A549 (cell line): ENCODE measurements at places on chromosomes 7 and 10.

DNA sequence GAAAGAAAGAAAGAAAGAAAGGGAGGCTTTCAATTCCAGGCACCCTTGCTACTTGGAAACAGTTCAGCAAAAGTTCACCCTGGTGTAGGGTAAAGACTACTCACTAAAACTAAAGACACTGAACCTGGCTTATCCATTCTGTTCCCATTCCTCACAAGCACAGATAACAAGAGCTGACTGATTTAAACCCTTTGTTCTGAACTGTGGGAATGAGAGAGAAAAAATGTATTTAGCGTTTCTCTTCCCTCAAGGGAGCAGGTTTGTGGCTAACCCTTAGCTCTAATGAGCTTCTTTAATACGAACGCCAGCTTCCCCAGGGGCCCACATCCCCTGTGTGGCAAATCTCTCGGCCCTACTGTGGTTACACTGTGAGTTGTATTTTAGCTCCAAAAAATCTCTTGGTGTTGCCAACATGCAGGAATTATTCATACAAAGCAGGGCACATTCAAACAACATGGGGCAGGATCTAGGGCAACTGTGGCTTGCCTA lies 23.3 kb downstream of the PRTFDC1 start:
- no peak for DNase-seq

DNA sequence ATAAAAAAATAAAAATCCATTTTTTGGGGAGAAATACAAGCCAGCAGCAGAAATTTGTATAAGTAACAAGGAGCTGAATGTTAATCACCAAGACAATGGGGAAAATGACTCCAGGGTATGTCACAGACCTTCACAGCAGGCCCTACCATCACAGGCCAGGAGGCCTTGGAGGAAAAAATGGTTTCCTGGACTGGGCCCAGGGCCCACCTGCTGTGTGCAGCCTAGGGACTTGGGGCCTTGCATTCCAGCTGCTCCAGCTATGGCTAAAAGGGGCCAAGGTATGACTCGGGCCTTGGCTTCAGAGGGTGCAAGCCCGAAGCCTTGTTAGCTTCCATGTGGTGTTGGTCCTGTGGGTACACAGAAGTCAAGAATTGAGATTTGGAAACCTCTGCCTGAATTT lies 126.3 kb downstream of the DGKB start:
- DNase-seq, result no peak

GRCh38 chr7:80324032-80324431 lies 187.8 kb downstream of the GNAT3 start:
- DNase-seq, result no peak

DNA sequence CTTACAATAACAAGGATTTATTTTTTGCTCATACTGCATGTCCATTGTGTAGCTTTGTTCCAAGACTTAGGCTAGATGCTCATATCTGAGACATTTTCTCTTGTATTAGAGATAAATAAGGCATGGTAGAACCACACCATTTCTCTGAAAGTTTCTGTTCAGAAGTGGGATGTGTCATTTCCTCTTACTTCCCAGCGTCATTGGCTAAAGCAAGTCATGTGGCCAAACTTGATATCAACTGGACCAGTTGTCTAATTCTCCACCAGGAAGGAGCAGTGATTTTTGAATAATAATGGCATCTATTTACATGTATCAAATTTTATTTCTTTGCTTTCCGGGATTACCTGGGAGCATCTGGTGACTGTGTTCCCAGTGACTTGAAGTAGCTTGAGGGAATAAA lies 38.3 kb downstream of the AHCYL2 start:
- DNase-seq, result no peak

GRCh38 chr7:155296006-155296787 lies 1.5 kb upstream of the INSIG1 start:
- DNase-seq, result no peak

- DNase-seq, result no peak
Observed at GRCh38 chr7:23168111-23168885, 13.6 kb upstream of the NUP42 start.

GRCh38 chr10:73772281-73773151 lies 9.3 kb upstream of the CHCHD1 start:
- DNase-seq, result peak; percentile 69

- DNase-seq, result no peak
Observed at GRCh38 chr7:139721417-139721816, 56.4 kb downstream of the HIPK2 start.

DNA sequence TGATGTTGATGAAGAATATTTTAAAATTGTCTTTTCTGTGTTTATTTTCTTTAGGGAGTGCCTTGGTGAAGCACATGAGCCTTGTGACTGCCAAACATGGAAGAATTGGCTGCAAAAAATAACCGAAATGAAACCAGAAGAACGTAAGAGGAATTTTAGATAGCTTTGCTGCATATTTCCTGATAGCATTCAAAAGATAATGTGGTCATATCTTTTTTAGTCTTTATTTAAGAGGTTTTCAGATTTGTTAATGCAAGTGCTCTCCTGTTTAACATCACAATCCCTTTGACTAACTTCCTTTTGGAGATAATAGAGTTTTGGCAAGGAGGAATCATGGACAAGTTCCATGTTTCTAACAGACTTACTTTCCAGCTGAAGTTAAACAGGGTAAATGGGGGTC lies 85.2 kb upstream of the GATAD1 start:
- DNase-seq, result no peak

DNA sequence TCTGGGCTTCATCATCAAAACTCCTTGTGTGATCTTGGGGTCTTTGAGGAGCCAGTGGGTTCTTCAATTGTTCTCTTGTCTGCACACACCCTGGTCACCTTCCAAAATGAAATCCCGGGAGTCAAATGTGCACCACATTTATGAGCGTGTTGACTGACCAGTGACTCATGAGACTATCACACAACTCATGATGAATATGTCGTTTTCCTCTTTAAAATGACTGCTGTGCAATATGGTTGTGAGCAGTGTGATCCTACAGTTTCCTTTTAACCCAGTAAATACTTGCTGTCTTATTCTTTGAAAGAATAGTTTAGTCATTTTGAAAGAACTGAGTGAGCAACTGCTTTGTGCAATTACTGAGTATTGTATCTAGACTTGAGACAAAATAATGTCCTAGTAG lies 149.2 kb downstream of the DYNC1I1 start:
- no peak for DNase-seq

- no peak for DNase-seq
Observed at GRCh38 chr7:121041516-121042148, 53.1 kb downstream of the CPED1 start.

- no peak for DNase-seq
Observed at GRCh38 chr10:106500041-106500924, 664.2 kb downstream of the SORCS1 start.

DNA sequence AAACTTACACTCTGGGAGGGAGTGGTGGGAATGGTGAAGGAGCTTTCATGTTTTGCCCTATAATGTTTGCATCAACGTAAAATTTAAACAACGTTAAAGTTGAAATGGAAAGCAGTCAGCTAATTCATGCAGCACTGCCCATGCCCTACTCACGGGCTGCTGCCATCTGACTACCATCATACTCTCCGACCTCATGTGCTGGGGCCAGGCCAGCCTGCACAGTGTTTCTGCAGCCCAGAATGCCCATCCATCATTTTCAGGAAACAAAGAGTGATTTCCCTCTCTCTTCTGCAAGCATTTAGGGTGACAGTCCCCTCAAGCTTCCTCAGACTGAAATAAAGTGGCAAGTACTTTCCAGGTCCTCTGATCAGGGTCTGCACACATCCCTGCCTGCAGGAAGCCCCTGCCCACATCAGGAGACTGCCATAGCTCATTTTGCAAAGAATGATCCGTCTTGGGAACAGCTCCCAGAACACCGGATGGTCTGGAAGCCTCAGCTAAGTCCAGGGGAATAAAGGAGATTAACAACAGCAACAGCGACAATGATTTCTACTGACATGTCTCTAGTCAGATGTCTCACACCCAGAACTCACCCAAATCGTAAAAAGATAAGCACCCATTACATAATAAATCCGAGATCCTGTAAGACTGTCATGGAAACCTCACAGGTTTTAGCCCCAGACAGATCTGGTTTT lies 40.3 kb downstream of the ARHGAP22 start:
- DNase-seq, result no peak

- peak; percentile 49 for DNase-seq
Observed at GRCh38 chr10:122374859-122375678, 561 bp downstream of the PLEKHA1 start.

DNA sequence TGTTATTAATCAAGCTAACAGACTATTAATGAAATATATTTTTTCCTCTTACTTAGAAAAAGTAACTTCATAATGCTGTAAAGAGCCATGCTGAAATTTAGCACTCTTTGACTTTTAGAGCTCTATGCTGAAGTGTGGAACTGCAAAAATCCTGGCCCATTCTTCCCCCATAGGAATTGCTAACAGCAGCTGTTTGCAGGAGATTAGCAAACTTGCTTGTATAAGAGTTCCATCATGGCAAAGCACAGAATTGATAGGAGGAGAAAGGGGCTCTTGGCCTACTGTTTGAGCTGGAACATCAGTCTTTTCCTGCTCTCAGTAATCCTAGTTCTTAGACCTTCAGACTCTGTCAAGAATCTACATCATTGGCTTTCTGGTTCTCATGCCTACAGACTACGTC lies 18.3 kb upstream of the GNAT3 start:
- no peak for DNase-seq

- DNase-seq, result no peak
Observed at GRCh38 chr10:61142987-61143386, 199.0 kb upstream of the RHOBTB1 start.

GRCh38 chr10:33211106-33211878 lies 123.2 kb downstream of the NRP1 start:
- DNase-seq, result no peak

DNA sequence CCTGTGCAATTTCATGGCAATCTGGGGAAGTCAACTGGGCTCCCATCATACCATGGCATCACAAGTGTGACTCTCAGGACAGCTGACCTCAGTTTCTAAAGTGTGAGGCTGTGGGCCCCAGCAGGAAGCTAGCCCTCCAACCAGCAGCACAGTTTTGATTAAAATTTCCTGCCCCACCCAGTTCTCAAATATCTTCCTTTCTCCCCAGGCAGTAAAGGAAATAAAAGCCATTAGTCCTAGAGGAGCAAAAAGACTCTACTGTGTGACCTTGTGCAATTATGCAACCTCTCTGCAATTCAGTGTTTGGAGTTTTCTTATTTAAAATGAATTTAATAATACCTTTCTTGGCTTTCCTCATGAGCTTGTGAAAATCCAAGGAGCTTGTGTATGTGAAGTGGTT lies 143.1 kb upstream of the CDCA7L start:
- DNase-seq, result no peak

- no peak for DNase-seq
Observed at GRCh38 chr7:73815436-73815835, 15.4 kb upstream of the CLDN4 start.

DNA sequence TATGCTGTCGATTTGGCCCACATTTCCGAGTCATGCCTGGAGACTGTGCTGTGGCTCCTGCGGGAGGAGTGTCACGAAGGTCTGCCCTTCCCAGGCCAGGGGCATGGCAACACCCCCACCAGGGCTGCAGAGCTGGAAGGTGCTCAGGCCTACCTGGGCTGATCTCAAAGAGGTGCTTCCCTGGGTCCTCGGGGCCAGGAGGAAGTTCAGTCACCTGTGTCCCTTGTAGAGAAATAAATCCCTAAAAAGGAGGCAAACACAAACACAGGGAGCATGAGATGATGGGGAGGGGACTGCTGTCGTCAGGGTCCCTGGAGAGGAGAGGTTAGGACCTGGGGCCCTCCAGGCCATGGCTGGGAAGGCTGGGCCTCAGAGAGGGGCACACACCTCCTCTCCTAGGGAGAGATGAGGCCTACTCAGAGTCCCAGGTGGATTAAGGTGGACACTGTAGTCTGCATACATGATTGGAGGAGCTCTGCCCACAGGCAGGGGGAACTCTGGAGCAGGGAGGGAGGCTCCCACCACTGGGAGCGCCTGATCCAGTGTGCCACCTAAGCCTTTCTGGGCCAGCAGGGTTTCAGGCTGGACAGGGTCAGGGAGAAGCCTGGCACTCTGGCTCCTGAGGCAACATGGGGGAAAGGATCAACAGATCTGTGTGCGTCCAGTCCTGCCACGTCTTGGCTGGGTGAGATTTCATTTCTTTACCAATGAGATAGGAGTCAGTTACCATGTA lies 49.4 kb downstream of the ARHGAP22 start:
- no peak for DNase-seq

DNA sequence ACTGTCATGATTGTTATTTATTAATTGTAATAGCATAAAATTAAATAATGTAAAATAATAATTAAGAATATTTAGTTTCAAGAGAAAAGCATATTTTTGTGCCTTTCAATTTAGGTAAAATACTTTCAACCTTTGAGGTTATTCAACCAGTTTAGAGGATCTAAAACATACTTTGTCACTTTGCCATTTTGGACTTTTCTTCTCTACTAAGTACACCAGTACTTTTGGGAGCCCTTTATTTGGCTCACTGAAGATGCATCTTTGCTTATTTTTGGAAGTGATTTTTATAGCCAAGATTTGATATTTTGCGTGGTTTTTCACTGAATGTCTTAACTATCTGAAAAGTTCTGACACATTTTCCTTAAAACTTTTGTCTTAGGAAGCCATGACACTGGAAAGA lies 860.5 kb downstream of the SORCS1 start:
- no peak for DNase-seq

DNA sequence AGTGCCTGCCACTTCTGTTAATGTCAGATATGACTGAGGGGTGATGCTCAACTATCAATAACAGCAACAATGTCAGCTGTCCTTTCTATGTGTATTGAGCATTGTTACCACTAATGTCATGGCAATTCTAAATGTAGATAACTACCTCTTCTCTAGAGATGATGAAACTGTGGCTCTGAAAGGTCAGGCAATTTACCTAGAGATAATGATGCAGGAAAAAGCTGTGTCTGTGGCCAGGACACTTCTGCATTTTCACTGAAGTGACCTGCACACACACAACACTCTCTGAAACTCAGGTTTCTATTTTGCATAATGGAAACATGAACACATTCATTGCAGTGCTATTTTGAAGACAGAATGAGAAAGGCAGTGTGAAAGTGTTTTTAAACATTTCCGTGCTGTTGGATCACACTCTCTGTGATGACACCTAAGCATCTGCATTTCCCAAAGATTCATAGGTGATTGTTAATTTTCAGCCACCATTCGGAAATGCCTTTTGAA lies 148.2 kb downstream of the KCND2 start:
- no peak for DNase-seq

- DNase-seq, result no peak
Observed at GRCh38 chr10:70198696-70199466, 28.6 kb upstream of the SAR1A start.

DNA sequence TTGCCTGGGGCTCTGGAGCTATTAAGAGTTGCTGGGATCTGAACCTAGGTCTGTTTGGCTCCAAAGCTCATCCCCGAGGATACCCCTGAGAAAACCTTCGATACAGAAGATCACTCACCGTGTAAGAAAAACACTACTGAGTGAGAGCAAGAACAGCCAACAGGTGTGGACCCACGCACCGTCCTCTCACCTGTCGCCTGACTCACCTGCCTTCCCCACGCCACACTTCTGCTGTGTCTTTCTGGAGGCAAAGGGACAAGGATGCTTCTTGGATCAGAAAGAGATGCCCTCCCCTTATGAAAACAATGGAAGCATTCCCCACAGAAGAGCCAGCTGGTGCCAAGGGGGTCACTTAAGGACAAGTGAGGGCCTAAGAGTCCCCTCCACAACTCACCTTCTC lies 46.7 kb downstream of the COL13A1 start:
- no peak for DNase-seq

- no peak for DNase-seq
Observed at GRCh38 chr10:52194191-52194590, 119.9 kb upstream of the DKK1 start.
